ENCODE measurements at places on chromosomes 11 and 22.

GRCh38 chr11:70867281-70868047, 384.9 kb downstream of the SHANK2 start:
- no peak for DNase-seq

- DNase-seq = no peak
Measured at GRCh38 chr11:67632175-67632981, 2.6 kb upstream of the NUDT8 start.

DNA sequence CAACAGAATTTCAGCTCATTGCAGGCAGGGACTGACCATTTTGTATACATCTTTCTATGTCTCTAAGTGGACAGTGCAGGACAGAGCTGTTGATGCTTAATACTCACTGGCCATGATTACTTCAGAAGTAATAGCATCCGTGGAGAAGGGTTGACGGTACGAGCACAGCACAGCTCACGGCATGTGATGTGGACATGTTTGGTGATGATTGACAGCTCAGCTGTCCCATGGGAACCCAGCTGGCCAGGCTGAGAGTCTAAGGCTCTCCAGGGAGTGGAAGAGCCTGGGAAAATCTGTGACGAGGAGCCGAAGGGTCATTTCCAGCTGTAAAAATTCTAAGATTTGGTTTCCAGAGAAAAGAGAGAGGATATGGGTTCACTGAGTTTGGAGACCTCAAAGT, 198.2 kb downstream of the SNX19 start:
- no peak for DNase-seq

DNA sequence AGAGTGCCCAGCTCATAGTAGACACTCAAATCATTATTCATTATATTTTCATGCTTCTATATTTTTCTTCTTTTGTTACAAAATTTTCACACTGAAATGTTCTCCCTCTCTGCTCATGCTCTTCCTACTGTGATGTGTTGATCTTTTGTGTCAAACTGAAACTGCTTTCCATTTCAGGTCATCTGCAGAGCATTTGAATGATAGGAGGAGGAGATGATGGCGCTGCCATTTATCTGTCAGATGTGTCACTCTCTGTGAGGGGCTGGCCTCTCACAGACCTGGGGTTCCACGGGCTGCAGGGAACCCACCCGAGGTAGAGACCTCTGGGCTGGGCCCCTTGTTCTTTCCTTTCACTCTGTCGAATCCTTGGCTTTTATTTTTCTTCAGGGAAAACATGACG, 41.1 kb downstream of the OR10A6 start:
- no peak for DNase-seq

DNA sequence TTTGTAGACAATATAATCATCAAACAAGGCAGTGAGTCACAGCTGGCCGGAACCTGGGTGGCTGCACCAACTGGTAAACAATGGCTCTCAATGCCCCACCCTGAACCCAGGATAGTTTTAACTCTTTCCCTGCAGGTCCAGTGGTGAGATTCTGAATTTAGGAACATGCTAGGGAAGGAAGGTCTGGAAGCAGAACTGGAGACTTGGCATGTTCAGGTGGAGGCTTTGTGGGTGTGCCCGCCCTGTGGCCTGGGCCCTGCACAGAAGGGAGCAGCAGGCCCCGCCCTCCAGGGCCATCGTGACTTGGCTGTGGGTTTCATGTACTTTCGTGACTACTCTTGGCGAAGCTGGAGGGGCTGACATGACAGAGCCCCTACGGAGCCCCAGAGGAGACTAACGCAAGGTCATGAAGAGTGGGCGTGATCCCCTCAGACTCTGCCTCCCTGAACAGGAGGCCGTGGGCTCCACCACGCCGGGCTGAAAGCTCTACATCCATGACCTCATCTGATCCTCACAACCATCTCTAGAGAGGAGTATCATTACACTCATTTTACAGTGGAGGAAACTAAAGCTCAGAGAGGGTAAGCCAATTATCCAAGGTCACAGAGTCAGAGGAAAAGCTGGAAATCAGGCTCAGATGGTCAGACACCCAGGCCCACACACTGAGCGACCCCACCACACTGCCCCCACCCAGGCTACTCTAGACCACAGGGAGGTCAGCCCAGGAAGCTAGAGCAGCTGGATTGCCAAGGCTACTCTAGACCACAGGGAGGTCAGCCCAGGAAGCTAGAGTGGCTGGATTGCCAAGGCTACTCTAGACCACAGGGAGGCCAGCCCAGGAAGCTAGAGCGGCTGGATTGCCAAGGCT, 27.3 kb downstream of the MAFF start:
- no peak for DNase-seq
